ENCODE measurements at places on chromosomes 2 and 18.

- DNase-seq: no peak
These were observed 171.0 kb downstream of the DNER start for GRCh38 chr2:229543176-229543873.

DNA sequence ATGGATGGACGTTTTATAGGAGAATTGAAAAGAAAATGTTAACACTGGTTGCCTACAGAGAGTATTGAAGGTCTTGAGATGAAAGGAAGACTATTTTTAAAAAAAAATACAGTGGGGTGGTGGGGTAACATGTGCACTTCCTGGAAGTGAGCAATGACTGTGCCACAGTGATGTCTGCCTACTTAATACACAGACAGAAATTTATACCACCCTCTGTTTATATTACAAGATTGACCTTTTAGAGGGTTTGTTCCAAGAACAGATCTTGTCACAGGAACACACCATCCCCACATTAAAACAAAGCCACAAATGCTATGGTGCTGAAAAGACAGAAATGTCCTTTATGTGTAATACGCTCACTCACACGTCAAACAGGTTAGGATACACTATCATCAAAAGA lies 87.6 kb downstream of the THADA start:
- no peak for DNase-seq

DNA sequence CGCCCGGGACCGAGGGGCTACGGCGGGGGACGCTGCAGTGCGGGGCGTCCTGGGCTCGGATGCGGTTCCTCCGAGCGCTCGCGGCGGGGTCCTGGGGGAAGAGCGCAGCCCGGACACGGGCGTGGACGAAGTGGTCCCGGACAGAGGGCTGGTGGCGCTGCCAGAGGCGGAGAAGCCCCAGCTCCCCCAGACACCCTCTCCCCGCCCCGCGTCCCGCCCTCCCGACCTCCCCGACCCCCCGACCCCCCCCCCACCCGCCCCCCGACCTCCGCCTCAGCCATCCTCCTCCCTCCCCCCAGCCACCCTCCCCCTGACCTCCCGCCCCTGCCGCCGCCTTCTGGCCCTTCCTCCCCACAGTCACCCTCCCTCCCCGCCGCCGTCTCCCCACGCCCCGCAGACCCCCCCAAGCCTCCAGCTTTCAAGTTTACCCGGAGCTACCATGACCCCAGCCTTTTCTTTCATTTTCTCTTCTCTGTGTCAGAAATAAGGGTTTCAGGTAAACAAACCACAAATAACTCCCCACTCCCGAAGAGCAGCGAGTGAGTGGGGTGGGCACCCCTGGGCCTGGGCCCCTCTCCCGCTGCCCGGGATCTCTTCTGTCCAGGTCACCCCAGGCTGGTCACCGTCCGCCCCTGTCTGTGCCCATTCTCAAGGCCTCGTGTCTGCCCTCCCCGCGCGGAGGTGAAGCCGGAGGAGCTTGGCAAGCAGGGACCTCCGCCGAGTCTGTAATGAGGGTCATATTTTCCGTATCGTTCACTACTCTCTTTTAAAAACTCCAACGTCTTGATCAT lies 5.1 kb downstream of the NFATC1 start:
- DNase-seq: peak; percentile 82

DNA sequence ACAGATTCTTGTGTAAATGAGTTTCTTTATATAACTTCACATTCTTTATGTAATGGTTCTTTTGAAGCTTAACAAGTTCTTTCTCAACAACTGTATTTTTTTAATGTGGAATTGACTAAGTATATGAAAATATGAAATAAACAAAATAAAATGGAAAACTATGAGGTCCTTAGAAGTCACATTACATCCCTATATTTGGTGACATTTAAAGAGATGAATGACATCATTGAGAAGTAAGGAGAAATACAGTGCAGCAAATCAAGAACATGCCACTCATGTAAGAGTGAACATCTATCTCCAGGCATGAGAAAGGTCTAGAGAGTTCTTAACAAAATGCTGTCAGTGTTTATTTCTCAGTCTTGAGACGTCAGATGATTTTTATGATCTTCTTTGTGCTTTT lies 39.0 kb upstream of the AAK1 start:
- DNase-seq: no peak

DNA sequence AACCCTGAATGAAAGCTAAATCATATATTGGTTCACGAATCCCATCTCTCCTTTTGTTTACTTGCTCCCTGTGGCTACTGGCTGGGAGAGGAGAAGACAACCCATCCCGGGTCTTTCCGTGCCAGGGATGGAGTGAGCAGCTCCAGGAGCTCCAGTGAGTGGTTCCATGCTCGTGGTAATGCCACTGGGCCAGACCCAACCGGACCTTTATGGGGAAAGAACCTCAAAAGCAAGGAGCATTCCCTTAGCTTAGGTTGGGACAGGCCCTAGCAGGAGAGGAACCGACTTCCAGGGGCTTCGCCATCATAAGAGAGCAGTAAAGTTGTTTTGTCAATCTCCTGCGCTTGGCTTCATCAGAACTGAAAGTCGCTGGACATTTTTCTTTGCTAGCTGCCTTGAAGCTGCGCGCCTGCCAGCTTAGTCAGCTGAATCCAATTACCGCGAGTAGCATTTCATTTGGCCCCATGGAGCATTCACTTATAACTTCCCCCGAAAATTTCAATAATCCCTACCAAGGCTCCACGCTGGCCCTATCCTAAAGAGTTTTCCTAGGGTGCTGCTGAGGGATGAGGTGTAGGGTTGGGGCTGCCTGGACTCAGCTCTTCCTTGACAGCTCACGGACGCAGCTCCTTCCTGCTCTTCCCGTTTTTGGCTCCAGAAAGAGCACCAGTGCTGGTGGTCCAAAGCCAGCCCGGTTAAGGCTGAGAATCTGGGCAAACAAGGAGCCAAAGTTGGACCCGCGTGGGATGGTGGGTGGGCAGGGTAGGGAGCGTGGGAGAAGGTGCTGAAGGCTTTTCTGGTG lies 4.9 kb downstream of the HOXD3 start:
- DNase-seq: no peak

- no peak for DNase-seq
These were observed 41.9 kb upstream of the TMEM17 start for GRCh38 chr2:62547854-62548253.

- no peak for DNase-seq
These were observed 901.3 kb upstream of the CDH2 start for GRCh38 chr18:29078273-29078672.

DNA sequence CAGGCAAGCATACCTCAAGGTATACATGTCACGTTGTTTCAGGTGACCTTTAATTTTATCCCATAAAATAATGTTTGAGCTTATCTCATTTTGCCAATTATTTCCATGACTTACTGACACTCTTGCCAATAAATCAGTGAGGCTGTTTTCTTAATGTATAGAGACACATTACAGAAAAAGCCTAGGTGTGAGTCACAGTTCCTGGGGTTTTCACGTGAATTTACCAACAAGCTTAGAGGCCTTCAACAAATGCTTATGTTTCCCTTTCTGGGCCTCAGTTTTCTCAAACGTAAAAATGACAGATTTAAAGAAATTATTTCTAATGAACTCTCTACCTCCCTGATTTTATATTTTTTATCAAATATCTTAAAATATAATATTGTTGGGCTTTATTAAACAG lies 517.5 kb upstream of the SPHKAP start:
- DNase-seq: no peak

DNA sequence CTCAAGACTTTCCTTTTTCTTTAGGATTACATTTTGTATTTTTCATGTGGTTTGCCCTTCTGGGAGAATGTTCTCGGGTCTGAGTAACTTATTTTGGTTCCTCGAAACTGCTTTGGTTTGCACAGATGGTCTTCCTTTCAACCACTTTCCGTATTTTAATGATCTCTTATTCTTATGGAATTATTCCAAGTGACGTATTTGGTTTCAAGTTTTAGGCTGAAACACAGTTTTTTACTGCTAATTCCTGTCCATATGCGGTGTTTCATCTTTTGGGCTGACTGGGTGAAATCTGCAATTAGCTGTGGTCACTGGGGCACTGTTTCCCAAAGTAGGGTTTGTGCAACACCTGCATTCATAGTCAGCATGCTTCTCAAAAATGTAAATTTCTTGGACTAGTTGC lies 122.7 kb downstream of the CAPN13 start:
- DNase-seq: no peak

- DNase-seq: no peak
These were observed 807.2 kb downstream of the LRP1B start for GRCh38 chr2:141323571-141323970.

GRCh38 chr2:226548732-226549131 lies 250.9 kb downstream of the IRS1 start:
- DNase-seq: no peak

All from CD4-positive, alpha-beta T cell treated with Interleukin-17A for 1 hour (primary cell).